Fibroblast of the conjunctiva (primary cell): ENCODE measurements at places on chromosomes 7 and 10.
A peak's percentile ranks its signal among the peaks of the same experiment; 100 is the strongest.

- peak; percentile 32 for DNase-seq
Observed at GRCh38 chr10:110803830-110804338, 67.8 kb upstream of the PDCD4 start.

- DNase-seq = no peak
Observed at GRCh38 chr10:76582531-76582930, 1055.1 kb downstream of the KCNMA1 start.

GRCh38 chr7:141558544-141559183 lies 7.5 kb downstream of the AGK start:
- peak; percentile 32 for DNase-seq

- DNase-seq = no peak
Observed at GRCh38 chr10:121678631-121679174, 80.5 kb upstream of the FGFR2 start.

DNA sequence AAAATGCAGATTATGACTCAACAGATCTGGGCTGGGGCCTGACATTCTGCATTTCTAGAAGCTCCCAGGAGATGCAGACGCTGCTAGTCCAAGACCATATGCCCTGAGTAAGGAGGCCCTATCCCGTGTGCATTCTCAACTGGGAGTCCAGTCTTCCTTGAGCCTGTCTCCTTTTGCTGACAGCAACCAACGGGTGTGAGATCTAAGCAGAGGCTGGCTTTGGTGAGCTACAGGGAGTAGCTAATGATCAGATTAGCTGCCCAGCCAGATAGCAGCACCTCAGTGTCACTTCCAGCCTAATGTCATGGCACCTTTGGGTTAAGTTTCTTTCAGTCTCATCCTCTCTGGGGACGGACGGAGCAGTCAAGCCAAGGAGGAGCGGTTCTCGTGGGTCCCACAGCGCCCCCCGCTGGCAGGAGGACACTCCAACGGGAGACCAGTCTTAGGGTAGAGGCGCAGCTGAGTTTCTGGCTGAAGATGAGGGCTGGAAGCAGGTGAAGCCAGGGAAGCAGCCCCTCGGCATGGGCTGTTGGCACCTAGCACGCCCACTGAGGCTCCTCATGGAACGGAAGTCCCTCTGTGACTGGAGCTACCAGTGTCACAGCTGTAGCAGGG lies 154.0 kb downstream of the CCDC3 start:
- DNase-seq = no peak

- no peak for DNase-seq
Observed at GRCh38 chr10:63917363-63917762, 396.2 kb downstream of the REEP3 start.

- no peak for DNase-seq
Observed at GRCh38 chr10:88901984-88902789, 22.1 kb downstream of the STAMBPL1 start.

DNA sequence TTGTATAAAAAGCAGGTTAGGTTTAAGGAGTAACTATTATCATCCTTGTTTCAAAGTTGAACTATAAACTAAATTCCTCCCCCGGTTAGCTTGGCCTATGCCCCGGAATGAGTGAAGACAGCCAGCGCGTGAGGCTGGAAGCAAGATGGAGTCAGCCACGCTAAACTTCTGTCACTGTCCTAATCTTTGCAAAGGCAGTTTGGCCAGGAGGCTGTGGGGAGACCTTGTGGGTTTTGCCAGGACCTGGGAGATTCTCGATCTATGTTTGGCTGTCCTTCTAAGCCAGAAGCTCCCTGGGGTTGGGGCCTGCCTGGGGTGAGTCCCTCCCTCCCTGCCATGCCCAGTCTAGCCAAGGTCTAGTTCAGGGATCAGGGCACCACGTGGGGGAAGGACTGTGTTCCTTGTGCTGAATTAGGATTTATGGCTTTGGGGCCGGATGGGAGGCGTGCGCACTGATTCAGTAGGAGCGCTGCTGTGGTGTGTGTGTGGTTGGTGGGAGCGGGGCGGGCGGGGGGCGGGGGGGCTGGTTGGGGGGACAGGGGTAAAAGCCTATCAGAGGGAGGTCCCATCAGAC lies 871 bp upstream of the GTF2IRD1 start:
- no peak for DNase-seq

- peak; percentile 89 for DNase-seq
Observed at GRCh38 chr10:44180321-44181168, 204.4 kb downstream of the CXCL12 start.

GRCh38 chr10:122954731-122955050 lies 664 bp upstream of the C10orf88 start:
- DNase-seq = no peak
